MM.1S (cell line): ENCODE measurements at places on chromosomes 2 and 18.

DNA sequence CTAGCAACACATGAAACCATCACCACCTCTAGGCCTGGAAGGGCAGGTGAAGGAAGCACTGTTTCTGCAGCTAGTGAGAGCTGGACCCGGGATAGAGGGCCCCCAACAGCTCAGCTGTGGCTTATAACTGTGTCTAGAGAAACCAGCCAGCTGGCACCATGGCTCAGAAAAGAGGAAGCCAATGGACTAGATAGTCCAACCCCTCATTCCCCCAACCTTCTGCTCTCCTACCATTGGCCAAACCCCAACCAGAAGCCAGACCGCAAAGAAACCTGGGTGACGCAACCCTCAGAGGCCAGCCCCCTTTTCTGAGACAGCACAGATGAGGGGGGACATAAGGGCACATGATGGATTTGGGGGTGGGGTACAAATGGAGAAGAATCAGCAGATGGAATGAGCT, 24.3 kb downstream of the SMYD1 start:
- DNase-seq: no peak

- DNase-seq: no peak
Measured at GRCh38 chr2:99398303-99398702, 61.1 kb downstream of the EIF5B start.

- DNase-seq: no peak
Measured at GRCh38 chr2:11896386-11896785, 150.0 kb downstream of the LPIN1 start.

- no peak for DNase-seq
Measured at GRCh38 chr2:199999166-199999565, 43.8 kb downstream of the MAIP1 start.

DNA sequence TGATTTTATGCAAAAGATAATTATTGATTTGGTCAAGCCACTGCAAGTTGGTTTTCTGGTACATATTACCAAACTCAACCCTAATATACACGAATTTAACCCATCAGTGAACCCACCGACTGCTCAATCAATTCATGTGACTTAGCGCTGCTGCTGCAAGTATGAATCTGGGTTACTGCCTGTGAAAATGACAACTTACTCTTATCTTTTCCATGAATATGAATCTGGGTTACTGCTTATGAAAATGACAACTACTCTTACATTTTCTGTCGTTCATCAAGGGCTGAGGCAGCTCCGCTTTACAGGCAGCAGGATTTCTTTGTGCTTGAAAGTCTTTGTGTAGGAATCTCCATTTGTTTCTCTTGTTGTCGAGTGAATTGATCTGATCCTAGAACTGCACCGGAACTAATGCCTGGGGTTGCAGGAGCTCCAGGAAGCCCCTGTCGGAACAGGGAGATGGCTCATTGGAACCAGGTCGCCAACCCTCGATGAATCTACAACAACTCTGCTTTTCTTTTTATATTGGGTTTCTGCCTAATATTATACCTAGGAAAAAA, 22.1 kb upstream of the ALKAL2 start:
- no peak for DNase-seq

DNA sequence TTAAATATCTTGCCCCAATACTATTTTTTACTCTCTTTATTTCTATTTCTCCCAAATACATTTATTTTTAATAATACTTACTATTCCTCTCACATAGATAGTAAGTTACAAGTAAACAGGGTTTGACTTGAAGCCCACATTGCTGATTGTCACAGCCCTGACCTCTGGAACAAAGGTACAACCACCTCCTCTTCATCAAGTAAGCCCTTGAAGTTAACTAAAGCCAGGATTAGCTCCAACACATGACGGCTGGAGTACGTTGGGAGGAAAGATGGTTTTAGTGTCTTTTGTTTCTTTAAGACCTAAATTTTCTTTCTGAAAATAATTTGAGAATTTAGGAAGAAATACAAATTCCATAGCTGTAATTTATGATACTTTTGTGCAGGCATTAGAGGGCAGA, 949 bp downstream of the MYOM1 start:
- no peak for DNase-seq

DNA sequence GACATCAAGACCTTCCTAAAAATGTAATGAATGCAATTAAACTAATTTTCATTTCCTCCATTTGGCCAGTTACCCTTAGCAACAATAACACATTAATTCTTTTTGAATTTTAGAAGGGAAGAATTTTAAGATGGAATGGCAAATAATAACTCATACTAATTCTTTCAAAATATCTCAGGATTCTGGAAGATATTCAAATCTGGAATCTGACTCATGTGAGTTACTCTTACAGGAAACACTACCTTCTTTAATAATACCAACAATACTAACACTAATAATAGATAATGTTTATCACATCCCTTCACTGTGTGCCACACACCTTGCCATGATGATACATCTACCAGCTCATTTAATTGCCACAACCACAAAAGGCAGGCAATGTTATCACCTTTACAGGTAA, 46.4 kb downstream of the ZNF521 start:
- no peak for DNase-seq

DNA sequence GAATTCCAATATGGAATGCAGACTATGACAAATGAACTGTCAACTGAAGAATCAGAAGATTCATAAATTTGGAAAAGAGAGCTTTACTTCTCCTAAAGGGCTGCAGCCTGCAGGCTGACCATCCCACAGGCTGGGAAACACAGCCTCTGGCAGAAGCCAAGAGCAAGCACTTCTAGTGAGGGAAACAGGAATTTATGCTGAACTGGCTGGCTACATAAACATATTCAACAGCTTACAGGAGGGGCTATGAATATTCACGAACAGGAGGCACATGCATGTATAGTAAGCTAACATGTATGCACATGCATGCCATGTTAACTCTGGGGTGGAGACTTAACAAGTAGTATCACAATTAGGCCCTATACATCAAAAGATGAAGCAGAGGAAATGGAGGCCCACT, 17.6 kb downstream of the HIBCH start:
- DNase-seq: no peak

- DNase-seq: peak; percentile 68
Measured at GRCh38 chr2:105744091-105744908, 412 bp upstream of the NCK2 start.

DNA sequence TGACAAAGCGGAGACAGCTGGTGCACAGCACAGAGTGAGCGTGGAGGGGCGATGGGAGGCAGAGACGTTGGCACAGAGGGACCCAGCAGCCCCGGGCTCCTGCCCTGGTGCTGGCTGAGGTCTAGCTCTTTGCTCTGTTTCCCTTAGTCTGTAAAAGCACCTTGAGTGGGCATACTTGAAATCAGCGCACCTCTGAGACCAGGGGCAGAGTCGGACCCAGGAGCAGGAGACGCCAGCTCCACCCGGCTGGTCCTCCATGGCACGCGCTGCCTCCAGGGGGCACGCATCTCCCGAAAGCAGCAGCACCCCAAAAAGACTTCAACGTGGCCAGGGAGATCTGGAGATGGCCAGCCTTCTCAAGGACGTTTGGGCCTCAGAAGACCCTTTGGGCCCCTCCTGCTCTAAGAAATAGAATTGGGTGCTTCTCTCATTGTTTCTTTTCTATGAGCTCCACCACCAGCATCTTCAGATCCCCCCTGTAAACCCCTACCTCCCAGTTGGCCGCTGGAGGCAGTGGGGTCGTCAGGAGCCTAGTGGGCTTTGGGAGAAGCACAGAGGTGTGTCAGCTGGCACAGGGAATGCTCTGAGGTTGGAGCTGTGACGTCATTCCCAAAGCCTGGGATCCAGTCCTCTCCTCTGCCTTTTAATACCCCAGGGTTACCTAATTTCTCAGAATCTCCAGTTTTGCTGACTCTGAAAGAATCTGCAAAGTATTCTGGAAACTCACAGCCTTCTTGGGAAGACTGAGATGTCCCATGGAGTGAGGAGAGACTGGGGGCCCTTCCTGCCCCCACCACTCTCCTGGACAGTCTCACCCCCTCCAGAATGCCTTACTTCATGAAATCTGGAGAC, 58.9 kb downstream of the CIB4 start:
- no peak for DNase-seq

- no peak for DNase-seq
Measured at GRCh38 chr2:74052732-74053710, 68.3 kb downstream of the TET3 start.

GRCh38 chr2:208929894-208930427, 493.9 kb upstream of the MAP2 start:
- DNase-seq: no peak

DNA sequence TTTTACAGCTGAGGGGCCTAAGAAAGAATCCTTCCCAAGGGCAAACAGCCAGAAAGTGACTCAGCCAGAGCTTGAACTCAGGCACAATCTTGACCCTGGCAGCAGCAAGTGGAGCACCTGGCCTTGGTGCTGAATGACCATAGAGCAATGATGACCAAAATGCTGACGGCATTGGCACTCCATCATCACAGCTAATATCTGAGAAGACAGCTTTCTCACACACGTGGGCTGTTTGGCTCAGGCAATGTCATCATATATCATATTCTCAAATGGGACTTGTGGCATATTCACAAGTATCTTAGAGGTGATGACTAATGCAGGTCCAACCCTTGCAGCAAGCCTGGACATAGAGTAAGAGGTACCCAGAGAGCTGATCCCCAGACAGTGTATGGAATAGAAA, 443.9 kb upstream of the MYT1L start:
- DNase-seq: no peak

GRCh38 chr18:28189400-28190239, 12.7 kb upstream of the CDH2 start:
- peak; percentile 67 for DNase-seq

DNA sequence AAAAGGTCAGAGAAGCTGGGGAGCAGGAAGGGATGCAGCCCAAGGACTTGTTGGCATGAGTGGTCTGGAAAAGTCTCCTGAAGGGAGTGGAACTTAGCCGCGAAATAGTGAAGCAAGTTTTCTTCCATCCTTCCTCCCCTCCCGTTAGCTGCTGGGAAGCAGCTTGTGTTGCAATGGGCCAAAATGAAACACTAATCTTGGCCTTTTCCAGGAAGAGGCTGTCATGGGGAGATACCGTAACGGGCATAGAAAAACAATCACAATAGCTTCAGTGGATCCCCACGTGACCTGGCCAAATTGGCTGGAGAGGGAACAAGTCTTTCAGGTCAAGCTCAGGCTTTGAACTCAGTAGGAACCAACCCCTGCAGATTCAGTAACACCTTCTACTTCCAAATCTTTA, 49.3 kb downstream of the SEMA4F start:
- DNase-seq: no peak

GRCh38 chr18:60391571-60392226, 19.1 kb upstream of the MC4R start:
- DNase-seq: no peak

DNA sequence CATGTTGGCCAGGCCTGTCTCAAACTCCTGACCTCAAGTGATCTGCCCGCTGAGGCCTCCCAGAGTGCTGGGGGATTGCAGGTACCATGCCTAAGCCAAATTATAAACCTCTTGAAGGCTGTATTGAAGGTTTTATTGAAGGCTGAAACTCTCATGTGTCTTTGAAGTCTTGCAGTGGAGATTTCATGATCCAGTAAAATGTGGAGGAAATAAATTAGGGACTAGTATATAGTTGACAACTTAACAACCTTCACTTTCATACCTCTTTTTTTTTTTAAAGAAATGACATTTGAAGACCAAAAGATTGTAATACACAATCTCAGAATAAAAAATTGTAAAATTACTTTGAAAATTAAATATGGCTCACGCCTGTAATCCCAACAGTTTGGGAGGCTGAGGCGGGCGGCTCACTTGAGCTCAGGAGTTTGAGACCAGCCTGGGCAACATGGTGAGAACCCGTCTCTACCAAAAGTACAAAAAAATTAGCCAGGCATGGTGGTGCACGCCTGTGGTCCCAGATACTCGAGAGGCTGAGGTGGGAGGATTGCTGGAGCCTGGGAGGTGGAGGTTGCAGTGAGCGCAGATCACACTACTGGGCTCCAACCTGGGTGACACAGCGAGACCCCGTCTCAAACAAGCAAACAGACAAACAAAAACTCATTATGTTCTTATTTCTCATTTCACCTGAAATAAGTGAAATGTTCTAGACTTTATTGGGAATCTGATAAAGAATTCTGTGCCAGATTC, 8.0 kb downstream of the EML4 start:
- no peak for DNase-seq

- DNase-seq: no peak
Measured at GRCh38 chr18:53819671-53820070, 404.8 kb downstream of the MBD2 start.

- no peak for DNase-seq
Measured at GRCh38 chr2:225402210-225402776, 2.8 kb downstream of the NYAP2 start.

DNA sequence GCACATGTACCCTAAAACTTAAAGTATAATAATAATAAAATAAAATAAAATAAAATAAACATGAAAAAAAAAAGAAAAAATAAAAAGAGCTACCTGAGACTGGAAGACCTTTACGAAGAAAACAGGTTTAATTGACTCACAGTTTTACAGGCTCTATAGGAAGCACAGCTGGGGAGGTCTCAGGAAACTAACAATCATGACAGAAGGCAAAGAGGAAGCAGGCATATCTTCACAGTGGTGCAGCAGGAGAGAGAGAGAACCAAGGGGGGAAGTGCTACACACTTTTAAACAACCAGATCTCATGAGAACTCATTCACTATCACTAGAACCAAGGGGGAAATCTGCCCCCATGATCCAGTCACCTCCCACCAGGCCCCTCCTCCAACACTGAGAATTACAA, 379.3 kb upstream of the VWC2L start:
- no peak for DNase-seq

GRCh38 chr2:238107525-238108422, 7.6 kb downstream of the ESPNL start:
- DNase-seq: no peak

DNA sequence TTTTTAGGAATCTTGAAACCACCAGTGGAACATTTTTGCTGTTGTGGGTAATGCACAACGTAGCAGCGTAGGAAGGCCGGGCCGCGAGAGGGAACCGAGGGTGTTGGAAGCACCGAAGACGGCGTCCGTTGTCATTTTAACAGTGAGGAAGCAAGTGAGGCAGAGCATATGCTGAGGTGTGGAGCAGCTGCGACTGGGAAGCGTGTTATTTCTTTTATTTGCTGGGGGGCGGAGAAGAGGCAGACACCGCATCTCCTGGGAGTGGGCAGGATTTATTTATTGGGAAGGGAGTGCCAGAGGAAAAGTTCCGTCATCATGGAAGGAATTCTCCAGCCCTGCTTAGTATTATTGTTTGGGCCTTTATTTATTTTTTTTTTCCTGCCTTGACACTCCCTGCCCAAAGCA, 232.8 kb downstream of the KLHL29 start:
- no peak for DNase-seq

DNA sequence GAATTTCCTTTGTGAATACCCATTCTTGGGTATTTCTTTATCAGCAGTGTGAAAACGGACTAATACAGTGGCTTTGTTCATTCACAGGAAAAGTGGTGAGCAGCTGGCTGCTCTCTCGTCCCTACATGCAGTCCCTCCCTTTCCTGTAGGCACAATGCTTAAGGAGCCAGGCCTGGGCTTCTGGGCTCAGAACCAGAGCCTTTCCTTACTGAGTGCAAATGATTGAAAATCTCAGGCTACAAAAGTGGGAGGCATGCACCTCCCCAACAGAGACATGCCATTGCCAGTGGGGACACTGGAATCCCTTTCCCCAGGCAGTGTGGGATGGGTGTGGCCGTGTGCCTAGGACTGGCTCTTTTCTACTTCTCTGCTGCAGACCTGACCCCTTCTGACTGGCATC, 61.3 kb downstream of the MCFD2 start:
- no peak for DNase-seq

- peak; percentile 52 for DNase-seq
Measured at GRCh38 chr2:205199165-205199850, 483.0 kb upstream of the NRP2 start.

- DNase-seq: no peak
Measured at GRCh38 chr2:72926811-72927465, 9.6 kb downstream of the EMX1 start.
